ENCODE measurements at places on chromosomes 2 and 18.

DNA sequence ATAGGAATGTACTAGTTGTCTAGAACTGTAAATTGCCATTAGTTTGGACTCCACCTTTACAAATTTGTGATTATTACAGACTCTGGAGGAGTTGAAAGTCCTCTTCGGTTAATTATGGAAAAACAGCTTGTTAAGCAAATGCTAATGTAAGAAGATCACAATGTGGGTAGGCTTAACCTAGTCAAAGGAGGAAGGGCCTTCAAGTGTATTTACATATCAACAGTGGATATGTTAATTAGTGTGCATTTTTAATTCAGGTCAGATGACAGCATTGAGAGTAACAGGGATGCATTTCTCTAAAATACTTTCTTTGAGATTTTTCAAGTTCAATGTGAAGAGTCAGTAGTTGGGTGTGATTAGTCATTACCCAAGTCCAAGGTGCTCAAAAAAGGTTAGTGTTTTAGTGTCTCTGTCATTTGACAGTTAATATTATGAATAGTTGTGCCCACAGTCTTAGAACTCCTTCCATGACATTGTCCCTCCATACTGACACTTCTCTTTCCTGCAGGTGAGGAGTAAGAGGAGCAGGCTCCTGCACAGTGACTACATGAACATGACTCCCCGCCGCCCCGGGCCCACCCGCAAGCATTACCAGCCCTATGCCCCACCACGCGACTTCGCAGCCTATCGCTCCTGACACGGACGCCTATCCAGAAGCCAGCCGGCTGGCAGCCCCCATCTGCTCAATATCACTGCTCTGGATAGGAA lies 28.0 kb downstream of the CD28 start:
- no peak for DNase-seq

DNA sequence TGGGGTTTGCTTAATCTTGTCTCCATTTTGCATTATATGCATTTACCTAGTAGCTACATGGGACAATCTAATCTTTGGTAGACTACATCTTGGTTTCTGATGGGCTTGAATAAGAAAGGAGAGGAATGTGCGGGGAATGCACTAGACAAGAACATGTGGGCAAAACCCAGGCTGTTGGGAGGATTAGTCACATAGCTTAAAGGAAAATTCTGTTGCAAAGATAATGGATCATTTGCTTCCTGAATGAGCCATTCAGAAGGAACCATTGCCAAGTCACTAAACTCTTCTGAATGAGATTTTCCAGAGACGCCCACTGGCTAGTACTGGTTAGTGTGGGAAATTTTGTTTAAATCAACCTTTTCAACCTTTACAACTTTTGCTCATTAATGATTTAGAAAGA lies 84.8 kb downstream of the OSBPL6 start:
- peak; percentile 38 for DNase-seq

- no peak for DNase-seq
These were observed 248.2 kb downstream of the TMX3 start for GRCh38 chr18:68466672-68467071.

GRCh38 chr18:74796841-74797576 lies 199.3 kb downstream of the ZNF407 start:
- DNase-seq = peak; percentile 91

DNA sequence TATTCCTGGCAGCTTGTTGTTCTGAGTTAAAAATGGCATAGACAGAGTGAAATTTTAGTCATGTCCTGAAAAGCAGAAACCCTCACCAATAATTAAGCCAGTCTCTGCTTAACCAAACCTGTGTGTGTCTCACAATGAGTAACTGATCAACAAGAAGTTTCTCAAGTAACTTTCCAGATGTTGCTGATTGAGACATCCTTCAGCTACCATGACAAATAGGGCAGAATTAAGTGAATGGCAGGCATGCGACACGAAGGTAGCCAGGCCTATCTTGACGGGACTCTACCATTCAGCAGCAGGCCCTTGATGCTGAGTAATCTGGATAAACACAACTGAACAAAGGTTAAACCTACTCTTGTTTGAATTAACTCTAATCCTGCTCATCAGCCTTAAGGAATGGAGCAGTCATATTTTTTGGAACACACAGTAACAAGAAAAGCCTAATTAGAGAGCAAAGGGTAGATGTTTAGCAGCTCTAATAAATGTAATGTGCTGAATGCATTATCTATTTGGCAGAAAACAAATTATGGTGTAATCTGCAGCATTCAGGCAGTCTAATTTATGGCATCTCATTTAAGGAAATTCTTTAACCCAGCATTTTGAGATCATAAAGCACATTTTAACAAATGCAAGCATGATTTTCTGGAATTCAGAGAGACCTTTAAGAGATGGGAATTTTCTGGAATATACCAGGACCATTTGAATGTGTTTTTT lies 159.5 kb upstream of the EPHA4 start:
- no peak for DNase-seq

GRCh38 chr2:120255986-120256650 lies 3.5 kb downstream of the RALB start:
- DNase-seq = no peak

GRCh38 chr2:239482778-239483712 lies 82.2 kb upstream of the HDAC4 start:
- DNase-seq = no peak

DNA sequence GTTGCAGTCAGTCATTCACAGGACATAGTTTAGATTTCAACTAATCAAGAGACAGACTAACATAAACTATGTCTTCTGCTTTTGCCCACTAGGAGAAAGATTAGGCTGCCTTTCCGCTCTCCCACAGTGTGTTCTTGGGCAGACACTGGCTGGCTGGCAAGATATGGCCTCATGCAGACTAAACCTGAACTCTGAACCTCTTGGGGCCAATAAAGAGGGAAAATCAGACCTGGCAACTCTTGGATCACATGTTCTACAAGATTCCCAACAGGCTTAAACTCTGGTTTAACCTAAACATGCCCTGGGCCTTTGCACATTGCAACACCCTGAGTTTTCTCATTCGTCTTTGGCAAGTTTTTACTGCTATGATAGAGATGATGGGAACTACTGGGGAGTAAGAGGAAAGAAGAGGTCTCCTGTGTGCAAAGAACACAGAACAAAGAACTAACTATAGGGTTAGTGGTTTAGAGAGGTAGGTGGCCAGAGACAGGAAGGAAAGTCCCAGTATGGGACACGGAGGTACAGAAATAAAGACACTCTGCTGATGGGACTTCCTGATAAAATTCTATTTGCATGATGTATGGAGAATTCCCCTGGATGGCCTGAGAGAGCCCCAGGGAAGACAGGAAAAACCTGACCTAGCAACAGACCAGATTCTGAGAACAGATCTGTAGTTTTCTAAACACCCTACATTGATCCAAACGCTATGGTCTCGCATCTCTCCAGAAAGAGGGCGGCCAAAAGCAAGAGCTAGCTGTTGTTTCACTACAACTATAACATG lies 2.0 kb upstream of the ATRAID start:
- DNase-seq = no peak

GRCh38 chr18:52953387-52953786 lies 613.4 kb downstream of the DCC start:
- no peak for DNase-seq

- peak; percentile 11 for DNase-seq
These were observed 52.0 kb upstream of the CHAC2 start for GRCh38 chr2:53715568-53715967.

DNA sequence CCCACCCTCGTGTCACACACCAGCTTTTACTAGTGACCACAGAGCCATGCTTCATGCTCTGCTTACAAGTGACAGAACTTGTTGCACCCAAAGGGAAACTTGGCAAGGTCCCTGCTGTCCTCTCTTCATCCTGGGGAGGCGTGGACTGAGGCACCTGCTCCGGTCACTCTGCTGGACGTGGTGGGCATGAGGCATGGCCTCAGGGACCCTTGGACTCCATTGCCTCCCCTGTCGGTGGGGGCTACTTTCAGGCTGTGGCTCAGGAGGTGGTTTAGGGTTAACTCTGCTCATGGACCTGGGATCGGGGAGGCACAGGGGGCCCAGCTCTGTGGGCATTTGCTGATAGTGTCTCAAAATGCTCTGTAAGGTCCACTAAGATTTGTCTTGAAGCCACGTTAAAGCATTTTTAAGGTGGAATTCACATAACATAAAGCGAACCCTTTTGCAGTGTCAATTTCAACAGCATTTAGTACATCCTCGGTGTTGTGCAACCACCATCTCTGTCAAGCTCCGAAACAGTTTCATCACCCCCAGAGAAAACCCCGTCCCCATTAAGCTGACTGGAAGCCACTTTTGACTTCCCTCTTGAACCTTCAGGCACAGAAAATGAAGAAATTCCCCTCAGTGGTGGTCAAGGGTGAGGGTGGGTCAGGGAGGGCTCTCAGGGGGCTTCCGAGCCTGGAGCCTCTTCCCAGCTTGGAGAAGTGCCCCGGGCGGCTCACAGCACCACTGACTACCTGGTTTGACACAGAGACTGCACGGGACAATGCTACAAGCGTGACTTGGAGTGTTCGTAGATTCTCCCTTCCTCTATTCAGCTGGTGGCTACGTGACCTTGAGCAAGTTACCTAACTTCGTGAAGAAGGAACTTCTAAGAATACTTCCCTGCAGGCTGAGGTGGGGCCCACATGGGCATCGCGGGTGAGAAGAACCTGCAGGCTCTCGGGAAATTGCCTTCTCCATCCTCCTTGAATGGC lies 100.0 kb upstream of the HDAC4 start:
- DNase-seq = no peak

DNA sequence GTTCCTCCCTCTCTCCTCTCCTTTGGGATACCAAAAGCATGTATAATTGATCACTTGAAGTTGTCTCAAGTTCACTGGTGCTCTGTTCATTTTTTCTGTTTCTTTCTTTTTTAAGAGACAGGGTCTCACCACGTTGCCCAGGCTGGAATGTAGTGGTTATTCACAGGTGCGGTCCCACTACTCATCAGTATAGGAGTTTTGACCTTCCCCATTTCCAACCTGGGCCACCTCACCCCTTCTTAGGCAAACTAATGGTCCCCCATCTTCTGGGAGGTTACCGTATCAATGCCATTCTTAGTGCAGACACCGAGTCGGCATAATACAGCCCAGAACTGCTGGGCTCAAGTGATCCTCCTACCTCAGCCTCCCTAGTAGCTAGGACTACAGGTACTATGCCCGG lies 31.3 kb upstream of the TMEM247 start:
- DNase-seq = no peak

DNA sequence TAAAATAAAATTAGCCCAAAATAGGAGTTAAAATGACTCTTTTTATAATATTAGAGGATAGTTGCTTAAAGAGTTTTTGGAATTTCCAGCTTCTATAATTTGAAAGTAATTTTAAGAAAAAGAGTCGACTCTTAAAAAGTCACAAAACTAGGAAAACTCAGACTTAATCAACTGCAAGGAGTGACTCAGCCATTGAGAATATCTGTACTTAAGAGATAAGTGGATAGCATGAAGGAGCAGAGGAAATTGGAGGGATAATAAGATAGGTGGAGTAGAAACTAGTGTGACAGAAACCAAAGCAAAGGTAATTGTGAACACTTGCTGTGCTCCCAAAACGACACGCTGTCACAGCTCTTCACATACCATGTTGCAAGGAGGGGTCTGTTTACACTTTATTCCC lies 8.4 kb downstream of the RSAD2 start:
- DNase-seq = no peak

DNA sequence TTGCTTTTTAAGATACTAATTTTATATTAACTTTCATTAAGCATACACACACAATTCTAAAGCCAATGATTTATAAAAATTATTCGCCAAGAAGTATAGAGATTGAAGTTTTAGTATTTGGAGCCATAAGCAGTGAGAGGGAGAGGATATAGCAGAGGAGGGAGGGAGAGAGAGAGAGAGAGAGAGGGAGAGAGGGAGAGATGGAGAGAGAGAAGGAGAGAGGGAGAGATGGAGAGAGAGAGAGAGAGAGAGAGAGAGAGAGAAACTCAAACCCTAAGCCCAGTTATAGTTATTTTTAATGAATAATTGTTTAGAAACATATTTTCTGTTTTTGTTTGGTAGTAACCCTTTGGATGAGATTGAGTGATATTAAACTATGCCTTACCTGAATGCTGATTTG lies 5.3 kb downstream of the TWIST2 start:
- DNase-seq = no peak

GRCh38 chr2:216366777-216367471 lies 5.4 kb downstream of the MARCHF4 start:
- DNase-seq = no peak

DNA sequence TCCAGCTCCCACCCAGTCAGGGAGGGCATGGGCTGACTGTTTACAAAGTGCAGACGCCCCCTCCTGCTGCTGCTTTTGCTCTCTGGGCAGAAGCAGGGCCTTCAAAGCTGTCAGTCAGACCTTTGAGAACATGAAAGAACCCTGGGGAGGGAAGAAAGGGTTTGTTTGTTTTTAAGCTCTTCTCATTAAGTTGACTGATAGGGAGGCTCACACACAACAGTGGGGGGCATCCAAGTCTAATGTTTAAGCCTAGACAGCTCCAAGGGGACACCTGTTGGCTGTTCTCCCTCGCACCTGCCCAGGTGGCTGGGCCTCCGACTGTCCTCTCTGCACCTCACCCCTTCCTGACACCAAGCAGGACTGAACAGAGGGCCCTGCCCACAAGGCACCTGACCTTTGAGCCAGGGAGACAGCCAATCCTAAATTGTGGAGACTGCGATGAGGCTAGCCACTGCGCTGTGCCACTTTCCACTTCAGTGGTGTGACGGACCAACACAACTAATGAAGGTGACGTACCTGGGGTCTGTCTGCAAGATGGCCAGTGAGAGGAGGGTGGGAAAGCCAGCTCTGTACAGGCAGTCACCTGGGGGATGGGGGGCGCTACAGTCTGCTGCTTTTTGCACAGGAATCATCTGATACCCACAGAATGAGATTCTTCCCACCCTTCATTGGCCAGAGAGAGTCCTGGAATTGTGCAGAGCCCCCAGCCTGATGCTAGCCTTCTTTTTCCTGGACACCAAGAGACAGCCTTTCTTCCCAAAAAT lies 16.3 kb downstream of the ST6GAL2 start:
- no peak for DNase-seq

DNA sequence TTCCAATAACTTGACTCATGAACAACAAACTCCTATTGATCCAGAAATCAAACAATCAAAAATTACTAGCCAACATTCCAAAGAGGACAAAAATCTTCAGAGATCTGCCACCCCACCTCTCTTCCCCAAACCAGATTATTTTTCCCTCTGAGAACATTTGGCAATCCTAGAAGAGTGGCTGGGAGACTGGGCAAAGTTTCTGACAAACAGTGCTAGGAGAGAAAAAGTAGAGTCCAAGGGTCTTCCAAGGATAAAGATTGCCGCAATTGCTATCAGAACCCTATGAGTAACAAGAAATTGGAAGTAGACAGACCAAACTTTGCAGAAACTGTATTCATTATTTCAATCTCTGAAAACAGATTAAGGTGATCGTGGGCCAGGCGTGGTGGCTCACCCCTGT lies 22.4 kb downstream of the REV1 start:
- DNase-seq = no peak
